RWPE2 (cell line): ENCODE measurements at places on chromosomes 2 and 18.
A peak's percentile ranks its signal among the peaks of the same experiment; 100 is the strongest.

GRCh38 chr2:152573168-152573567, 144.1 kb downstream of the PRPF40A start:
- no peak for DNase-seq

- no peak for DNase-seq
Measured at GRCh38 chr2:88660622-88661021, 30.9 kb upstream of the RPIA start.

DNA sequence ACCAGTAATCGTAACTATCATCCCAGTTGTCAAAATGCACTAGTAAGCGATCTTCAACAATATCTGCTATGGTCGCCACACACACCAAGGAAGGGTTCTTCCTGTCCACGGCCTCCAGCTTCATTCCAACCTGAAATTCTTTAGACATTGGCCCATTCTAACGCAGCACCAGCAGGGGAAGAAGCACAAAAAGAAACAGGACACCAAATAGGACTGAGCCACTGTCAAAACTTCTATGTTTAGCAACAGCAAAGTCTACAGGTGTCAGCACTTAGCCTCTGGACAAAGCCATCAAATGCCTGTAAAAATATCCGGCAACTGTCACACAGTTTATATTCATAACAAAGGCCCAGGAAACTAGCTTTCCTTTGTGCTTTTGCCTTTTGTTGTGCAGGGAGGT, 175.0 kb downstream of the L3MBTL4 start:
- no peak for DNase-seq

GRCh38 chr2:101569886-101570520, 95.1 kb upstream of the RFX8 start:
- no peak for DNase-seq

DNA sequence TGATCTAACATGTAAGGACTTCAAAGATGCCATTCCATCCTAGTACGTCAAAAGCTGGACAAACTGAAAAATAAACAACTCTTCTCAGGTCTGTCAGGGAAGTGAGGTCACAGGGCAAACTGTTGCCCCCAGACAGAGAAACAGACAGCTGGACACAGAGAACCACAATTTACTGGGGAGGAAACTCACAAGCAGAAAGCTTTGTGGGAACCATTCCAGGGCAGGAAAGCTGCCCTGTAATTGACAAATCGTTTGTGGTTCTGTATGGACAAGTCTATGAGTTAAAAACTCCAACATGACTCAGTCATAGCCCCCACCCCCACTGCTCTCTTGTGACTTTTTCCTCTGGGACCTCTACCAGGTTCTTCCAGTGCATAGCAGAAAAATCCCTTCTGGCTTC, 28.4 kb downstream of the MCEE start:
- no peak for DNase-seq

- no peak for DNase-seq
Measured at GRCh38 chr2:38711558-38711957, 39.6 kb downstream of the SRSF7 start.

GRCh38 chr2:856456-856855, 94.2 kb upstream of the SNTG2 start:
- DNase-seq: no peak

DNA sequence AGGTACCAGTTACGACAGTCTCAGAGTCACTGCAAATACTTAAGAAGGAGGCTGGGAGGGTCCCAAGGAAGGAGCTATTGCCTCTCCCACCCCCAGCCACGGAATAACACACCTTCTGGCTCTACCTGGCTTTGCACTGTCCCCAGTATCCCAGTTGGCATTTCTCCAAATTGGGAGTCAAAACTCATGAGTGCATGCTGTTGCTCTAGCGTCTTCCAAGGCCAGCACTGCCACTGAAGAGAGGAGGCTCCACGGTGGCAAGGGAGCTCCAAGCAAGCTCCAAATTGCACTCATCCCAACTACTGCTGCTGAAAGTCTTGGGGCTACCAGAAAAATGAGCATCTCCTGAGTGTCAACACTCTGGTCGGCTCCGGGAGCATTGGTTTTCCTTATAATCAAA, 1.6 kb downstream of the SCTR start:
- no peak for DNase-seq

DNA sequence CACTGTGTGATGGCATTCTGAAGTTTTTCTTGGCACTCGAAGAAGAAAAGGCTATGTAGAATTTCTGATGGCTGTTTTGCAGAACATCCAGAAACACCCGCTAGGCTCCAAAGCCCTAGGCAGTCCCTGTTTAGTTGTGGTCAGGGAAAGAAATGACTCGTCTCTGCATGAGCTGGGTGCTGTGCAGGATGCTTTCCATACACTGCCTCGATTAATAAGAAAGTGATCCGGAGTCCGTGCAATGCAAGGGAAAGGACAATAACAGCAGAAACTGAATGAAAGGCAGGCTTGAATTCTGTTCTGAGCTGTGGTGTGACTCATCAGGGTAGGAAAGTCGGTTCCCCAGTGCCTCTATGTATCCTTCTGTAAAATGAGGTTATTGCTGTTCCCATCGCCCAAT, 18.7 kb downstream of the MAPRE3 start:
- no peak for DNase-seq

DNA sequence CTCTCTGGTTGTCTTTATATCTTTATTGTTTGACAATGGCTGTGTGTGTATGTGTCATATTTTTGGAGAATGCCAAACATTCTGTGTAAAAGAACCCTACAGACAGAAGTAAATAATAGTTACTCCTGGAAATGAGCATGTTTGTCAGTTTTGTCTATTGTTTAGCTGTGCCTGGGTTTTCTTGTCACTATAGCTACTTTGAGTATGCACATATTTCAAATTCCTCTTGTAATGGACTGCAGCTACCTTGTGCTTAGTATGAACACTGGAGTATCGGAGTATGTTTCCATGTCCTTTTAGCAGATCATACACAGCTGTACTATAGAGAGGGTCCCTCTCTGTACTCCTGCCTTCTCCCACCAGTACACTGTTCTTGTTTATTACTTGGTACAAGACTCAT, 58.0 kb upstream of the DOCK10 start:
- no peak for DNase-seq

DNA sequence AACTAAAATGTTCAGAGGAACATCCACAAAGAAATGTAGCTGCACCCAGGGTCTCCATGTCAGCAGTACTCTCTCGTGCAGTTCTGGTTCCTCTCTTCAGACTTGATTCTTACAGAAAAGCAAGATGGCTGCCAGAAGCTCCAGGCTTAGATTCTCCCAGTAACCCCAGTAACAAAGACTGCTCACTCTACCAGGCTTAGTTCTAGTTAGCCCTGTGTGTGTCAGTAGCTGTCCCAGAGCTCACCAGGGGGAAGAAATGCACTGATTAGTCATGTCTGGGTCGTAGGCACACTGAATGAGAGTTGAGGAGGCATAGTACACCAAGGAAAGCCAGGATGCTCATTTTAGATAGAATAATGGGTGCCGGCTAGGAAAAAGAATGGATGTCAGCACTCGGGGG, 395.0 kb upstream of the NRP2 start:
- DNase-seq: no peak

DNA sequence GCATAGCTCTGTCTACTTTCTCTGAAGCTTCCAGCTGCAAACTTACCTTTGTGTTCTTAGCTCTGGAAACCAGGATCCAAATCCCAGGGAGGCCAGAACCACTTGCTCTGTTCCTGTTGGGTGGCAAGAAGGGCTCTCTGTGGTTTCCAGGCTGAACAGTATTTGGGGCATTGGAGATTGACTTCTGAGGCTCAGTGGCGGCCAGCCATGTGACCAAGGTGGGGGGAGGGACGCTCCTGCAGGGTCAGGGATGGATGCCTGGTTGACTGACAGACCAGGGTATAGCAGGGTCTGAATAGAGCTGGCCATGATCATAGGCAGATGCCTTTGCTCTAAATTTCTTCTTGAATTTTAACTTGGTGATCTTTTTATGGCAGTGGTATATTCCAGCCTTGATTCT, 15.1 kb downstream of the SLC4A5 start:
- DNase-seq: no peak

DNA sequence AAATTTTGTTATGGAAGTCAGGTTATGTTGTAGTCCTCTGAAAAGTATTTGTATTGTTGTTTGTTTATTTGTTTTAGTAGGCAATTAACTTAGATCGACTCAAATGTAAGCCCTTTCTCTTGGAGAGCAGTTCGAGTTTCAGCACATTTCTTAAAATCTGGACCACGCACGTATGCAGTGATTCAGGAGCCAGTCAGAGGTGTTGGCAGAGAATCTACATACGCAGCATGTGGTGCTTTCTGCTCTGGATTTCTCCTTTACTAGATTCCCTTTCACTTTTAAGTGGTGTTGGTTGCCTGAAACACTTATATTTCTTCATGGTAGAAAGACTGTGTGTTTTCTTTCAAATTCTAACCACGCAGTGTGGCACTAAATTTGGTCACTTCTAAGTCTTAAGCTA, 773.9 kb upstream of the LRATD1 start:
- DNase-seq: no peak

- no peak for DNase-seq
Measured at GRCh38 chr2:54422072-54422581, 34.0 kb upstream of the SPTBN1 start.

GRCh38 chr2:213757525-213757924, 473.3 kb downstream of the SPAG16 start:
- no peak for DNase-seq

- no peak for DNase-seq
Measured at GRCh38 chr2:207135340-207135739, 30.4 kb downstream of the KLF7 start.

DNA sequence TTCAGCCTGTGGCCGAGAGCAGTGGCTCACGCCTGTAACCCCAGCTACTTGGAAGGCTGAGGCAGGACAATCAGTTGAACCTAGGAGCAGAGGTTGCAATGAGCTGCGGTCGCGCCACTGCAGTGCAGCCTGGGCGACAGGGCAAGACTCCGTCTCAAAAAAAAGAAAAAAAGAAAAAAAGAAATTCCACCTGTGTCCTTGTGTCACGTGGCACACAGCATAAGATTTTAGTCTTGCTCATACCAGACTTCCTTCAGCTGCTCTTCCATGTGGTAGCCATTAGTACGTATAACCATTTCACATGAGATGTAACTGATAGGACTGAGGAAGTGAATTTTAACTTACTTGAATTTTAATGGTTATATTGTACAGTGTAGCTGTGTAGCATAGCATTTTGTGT, 4.0 kb downstream of the NOP58 start:
- no peak for DNase-seq

GRCh38 chr2:122236152-122236874, 480.9 kb downstream of the TSN start:
- peak; percentile 82 for DNase-seq

- DNase-seq: no peak
Measured at GRCh38 chr18:74534150-74534969, at the start of gene CNDP1. Gene CNDP1 (plus strand): TSS chr18:74534500. CDS start chr18:74534668, 168 bp downstream.

DNA sequence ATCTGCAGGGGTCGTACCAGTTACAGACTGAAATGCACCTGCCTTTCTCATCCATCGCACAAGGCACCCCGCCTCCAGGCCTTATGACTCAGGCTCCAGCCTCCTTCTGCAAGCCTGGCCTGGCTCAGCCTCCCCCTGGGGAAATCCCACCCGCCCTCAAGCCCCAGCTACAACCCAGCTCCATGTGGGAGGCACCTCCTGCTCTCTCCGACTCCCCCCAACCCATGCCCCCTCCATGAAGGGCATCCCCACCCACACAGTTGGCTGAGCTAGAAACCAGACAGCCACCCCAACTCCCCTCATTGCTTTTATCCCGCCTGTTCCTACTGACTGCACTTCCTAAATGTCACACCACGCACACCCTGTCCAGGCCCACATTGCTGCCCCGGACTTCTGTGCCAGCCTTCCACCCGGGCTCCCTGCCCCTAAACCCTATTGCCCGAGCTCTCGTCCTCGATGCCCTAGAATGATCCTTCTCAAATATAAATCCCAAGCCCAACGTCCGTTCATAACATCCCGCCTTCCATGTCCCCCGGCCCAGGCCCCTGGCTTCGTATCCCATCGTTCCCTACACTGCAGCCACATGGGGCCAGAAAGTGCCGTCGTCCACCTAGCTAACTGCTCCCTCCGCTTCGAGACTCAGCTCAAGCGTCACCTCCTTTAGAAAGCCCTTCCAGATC, 9.9 kb downstream of the DNMT3A start:
- no peak for DNase-seq

DNA sequence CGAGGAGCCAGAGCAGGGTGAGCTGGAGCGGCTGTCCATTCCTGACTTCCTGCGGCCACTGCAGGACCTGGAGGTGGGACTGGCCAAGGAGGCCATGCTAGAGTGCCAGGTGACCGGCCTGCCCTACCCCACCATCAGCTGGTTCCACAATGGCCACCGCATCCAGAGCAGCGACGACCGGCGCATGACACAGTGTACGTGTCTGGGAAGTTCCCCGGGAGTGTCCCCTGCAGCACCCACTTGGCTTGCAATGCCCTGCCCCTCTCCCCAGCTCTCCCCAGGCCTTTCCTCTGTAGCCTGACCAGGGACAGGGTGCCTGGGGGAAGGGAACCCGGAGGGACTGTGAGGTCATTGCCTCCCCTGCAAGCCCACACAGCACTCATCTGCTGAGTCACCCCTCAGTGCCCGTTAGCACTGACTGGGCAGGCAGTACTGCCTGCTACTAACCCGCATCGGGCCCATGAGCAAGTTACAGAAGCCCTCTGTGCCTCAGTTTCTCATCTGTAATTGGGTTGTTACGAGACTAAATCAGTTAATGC, 29.4 kb upstream of the GMPPA start:
- DNase-seq: no peak

- DNase-seq: no peak
Measured at GRCh38 chr2:221156062-221156734, 415.9 kb downstream of the EPHA4 start.

DNA sequence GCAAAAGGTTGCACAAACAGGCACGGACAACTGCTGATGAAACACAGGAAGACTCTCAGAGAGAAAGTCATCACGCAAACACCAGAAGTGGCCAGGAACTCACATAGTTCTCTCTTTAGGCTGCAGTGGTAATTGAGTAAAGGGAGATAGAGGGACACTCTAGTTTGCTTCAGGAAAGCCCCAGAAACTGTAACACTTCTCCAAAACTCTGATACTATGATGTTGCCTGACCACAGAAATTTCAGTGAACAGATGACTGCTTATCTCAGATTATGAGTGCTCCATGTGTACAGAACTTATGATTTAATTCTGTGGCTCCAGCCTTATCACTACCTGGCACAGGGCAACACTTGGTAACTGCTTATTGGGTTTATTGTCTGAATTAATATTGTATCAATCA, 311.5 kb upstream of the GYPC start:
- no peak for DNase-seq

GRCh38 chr2:126905991-126906390, 7.3 kb downstream of the TEX51 start:
- DNase-seq: no peak
